ENCODE measurements at places on chromosomes 2 and 18. TPM values are rescaled to one million over a fixed set of nuclear protein-coding genes. Genes with fewer than 3 reads are reported as not detected.

Gene DNMT3A
- 33.7 TPM for total RNA-seq

- no peak overlapping the region for H3K27ac ChIP-seq
- H3K4me1 ChIP-seq = no peaks in the 10 kb centered on the region
- no peak overlapping the region for H3K4me3 ChIP-seq
- no peak for DNase-seq
These were observed 151.0 kb downstream of the ACOXL start for GRCh38 chr2:110883406-110883805.

DNA sequence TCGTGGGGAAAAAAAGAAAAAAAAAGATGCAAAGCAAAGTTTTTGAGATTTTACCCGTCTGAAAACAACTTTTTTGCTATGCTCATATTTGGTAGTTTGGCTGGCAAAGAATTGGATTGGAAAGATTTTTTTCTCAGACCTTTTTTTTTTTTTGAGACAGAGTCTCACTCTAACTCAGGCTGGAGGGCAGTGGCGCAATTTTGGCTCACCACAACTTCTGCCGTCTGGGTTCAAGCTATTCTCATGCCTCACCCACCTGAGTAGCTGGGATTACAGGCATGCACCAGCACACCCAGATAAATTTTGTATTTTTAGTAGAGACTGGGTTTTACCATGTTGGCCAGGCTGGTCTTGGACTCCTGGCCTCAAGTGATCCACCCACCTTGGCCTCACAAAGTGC lies 56.3 kb upstream of the TANC1 start:
- no peaks in the 10 kb centered on the region for H3K4me1 ChIP-seq
- no peaks in the 10 kb centered on the region for H3K36me3 ChIP-seq
- no peak for DNase-seq
- H3K27ac ChIP-seq = no peak overlapping the region

DNA sequence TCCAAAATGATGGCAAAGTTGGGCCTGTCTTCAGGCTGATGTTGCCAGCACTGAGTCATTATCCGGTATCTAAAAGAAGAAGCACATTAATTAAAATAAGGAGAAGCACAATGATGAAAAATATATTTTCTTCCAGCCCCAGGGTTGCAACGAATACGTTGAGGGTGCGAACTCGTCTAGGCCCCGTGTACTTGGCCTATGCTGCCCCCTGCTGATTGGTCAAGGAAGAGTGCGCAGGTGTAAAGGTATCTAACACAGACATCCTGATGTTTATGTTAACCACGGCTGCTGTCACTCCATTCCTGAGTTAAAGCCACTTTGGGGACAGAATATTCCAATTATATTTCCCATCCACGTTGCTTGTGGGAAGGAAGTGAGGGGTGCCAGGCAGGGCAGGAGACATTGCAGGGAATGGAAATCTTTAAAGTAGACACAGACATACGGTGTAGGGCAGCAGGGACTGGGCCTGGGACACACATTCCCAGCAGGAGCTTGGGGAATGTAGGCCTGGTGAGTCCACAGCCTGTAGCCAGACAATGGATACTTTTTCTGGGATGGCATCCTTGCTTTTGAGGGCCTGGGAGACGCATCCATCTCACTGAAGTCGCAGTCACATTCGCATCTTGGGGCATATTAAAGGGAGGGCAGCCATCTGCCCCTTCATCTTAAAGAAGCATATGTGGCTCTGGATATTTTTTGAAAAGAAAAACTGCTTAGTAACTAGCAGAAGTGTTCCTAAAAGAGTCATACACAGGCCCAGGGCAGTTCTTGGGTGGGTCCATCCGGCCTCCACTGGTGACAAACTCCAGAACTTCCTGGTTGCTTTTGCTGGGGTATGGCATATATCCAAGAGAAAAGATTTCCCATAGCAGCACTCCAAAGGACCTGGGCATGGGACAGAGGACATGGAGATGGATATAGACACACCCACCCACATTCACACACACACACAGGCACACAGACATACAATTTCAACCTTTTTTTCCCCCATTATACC lies 81.9 kb downstream of the CLIP4 start:
- no peaks in the 10 kb centered on the region for H3K36me3 ChIP-seq
- DNase-seq = peak; percentile 57
- no peak overlapping the region for H3K27ac ChIP-seq
- no peak overlapping the region for H3K4me3 ChIP-seq
- H3K27me3 ChIP-seq = no peaks in the 10 kb centered on the region

DNA sequence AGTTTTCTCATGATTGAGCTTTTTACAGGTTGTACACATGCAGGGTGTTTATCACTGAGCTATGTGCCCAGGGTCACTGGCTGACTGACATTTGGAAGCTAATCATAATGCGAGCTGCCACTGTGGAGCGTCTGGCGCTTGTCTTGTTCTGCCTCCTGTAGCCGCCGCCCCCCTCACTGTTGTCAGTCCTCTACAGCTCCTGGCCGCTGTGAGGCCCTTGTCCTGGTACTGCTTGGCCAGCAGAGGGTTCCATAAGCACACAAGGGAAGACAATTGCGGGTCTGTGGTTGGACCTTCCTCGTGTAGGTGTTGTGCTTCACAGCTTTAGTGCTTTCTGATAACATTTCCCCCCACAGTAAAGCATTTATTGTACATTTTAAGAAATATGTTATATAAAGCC lies 105.6 kb upstream of the LDLRAD4 start:
- H3K27ac ChIP-seq = no peak overlapping the region
- H3K27me3 ChIP-seq = no peaks in the 10 kb centered on the region
- no peaks in the 10 kb centered on the region for H3K4me1 ChIP-seq
- no peak overlapping the region for H3K4me3 ChIP-seq
- peak; percentile 42 for DNase-seq

- H3K27ac ChIP-seq = no peak overlapping the region
- no peaks in the 10 kb centered on the region for H3K4me1 ChIP-seq
- no peaks in the 10 kb centered on the region for H3K27me3 ChIP-seq
- H3K4me3 ChIP-seq = no peak overlapping the region
- H3K36me3 ChIP-seq = no peaks in the 10 kb centered on the region
- no peak for DNase-seq
These were observed 39.4 kb downstream of the TMEM182 start for GRCh38 chr2:102801098-102801718.

DNA sequence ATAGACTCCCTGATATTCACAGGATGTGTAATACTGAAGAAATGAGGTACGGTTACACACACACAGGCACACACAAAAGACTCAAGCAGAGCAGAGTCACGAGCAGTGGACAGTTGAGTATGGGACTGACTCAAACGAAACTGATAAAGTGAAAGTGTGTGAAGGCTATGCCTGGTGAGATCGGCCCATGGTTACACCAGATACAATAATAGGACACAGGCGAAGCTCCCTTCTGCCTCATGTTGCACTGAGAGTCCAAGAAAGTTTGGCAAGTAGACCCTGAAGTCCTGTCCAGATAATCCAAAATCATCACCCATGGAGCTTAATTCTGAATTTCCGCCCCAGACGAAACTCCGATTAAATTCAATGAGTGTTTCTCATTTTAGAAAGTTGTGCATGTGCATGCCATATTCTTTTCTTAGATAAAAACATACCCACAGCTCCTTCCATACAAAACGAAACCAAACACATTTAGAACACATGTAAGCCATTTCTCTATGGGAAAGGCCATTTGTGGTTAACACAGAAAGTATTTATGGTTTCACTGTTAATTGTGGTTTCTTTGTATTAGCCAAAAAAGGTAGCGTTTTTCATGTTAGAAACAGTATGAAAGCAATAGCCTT lies 567.6 kb downstream of the PLCL1 start:
- no peak overlapping the region for H3K4me3 ChIP-seq
- H3K27me3 ChIP-seq = no peaks in the 10 kb centered on the region
- no peak overlapping the region for H3K27ac ChIP-seq
- no peaks in the 10 kb centered on the region for H3K36me3 ChIP-seq
- no peak for DNase-seq

DNA sequence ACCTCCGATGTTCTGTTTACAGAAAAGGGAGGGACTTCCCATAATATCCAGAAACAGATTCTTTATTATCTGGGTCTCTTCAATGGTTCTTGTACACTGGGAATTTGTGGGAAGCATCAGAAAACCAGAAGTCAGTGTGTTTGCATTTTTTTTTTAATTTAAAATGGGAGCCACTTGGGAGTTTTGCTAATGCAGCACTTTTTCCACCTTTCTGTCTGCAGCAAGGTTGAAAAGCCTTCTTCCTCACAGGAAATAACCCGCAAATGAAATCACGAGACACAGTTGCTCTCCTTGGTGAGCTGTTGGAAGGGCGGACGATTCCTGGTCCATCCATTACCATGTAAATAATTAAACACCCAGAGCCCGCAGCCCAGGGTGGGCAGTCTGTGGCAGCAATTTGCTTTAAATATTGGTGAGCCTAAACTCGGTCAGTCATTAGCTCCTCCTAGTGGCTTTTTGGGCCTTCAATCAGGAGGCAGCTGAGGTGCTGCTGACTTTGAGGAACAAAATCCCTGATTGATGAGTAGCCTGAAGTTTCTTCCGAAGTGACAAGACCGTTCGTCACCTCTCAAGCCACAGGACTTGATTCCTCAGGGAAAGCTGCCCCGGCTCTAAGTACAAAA lies 471.5 kb downstream of the EPHA4 start:
- DNase-seq = no peak
- no peak overlapping the region for H3K4me3 ChIP-seq
- no peak overlapping the region for H3K27ac ChIP-seq
- H3K36me3 ChIP-seq = no peaks in the 10 kb centered on the region
- H3K27me3 ChIP-seq = no peaks in the 10 kb centered on the region
- H3K4me1 ChIP-seq = no peaks in the 10 kb centered on the region

GRCh38 chr2:239380831-239381708 lies 19.8 kb downstream of the HDAC4 start:
- H3K27ac ChIP-seq = no peak overlapping the region
- H3K36me3 ChIP-seq = no peaks in the 10 kb centered on the region
- no peak for DNase-seq
- H3K4me1 ChIP-seq = no peaks in the 10 kb centered on the region

All from adrenal gland (tissue), 19 donors.